Stimulated activated CD4-positive, alpha-beta T cell treated with anti-CD3 and anti-CD28 coated beads, Interleukin-1b, Interleukin-23, amount 100 ng/mL, for 4 hours (primary cell): ENCODE measurements at places on chromosomes 3 and 15.

DNA sequence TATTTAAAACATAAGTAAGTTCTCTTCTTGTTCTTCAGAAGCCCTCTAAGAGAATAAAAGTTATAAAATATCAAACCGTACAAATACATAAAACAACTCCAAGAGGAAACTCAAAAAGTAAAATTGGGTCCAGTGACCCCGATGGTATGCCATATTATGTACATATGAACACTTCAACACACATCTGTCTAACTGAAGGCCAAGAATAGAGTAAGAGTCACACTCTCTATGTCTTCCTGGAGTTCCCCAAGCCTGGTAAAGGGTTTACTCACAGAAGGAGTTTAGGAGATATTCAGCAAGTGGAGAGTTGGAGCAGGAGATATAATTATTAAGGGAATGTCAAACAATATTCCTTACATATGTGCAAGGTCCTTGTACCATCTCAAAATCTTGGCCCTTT is 101.3 kb upstream of the EIF1B start:
- DNase-seq = no peak

- peak; percentile 38 for DNase-seq
Observed at GRCh38 chr15:44729408-44730127, 6.8 kb upstream of the TRIM69 start.

GRCh38 chr15:81014446-81015093 is 13.8 kb downstream of the TLNRD1 start:
- DNase-seq = no peak

- DNase-seq = no peak
Observed at GRCh38 chr15:48451241-48451640, 120.0 kb downstream of the DUT start.

DNA sequence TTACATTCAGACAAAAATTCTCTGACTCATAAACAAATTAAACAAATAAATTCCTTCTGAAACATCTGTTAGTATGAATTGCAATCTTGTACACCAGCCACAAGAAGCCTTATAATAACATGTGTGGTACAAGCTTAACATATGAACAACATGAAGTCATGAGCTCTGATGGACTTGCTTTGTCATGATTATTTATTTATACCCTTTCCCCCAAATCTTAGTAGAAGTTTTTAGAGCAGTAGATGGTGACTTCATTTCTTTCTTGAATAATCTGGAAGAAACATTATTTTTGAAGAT is 633.4 kb downstream of the EPHA3 start:
- DNase-seq = no peak

GRCh38 chr3:71785532-71786216 is 726 bp upstream of the PROK2 start:
- no peak for DNase-seq

DNA sequence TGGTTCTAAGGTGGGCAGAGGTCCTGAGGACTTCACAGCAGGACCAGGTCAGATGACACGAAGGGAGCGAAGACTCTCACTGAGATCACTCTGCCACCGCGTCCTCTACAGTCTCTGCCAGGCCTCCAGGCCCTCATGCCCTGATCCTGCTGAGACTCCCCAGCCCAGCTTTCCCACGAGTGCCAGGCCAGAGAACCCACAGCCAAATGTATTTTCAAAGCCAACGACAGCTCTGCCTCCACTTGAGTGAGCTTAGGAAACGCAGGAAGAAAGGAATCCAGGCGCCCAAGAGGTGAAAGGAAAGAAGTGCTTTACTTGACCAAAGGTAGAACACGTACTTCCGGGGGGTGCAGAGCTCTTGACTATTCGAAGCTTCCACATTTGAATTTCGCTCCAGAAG is 275.0 kb downstream of the XXYLT1 start:
- DNase-seq = no peak

DNA sequence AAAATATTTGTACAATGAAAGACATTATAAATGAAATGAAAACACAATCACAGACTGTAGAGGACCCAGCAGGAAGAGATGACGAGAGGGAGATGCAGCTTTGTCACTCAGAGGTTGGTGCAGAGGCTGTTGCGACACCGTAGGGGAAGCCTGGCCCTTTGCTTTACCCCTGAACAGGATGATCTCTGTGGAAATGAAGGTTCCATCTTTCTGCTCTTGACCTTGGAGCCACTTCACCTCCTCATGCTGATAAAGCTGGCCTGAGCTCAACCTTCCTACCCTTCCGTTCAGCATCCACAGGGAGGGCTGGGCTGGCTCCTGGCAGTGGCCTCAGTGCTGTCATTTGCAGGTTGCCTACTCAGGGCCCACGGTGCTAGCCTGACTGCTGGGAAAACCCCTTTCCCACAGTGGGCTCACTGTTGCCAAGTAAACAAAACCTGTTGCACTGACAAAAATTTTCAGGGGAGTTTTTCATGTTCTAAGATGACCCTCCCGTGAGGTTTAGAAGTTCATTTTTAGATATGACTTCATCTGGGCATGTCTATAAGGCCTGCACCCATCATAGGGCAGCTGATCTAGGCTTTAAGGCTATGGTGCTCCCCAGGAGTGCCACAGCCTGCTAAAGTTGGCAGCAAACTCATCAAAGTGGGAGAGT is 3.0 kb upstream of the CD80 start:
- no peak for DNase-seq

- no peak for DNase-seq
Observed at GRCh38 chr3:80705290-80705689, 937.5 kb upstream of the ROBO1 start.

DNA sequence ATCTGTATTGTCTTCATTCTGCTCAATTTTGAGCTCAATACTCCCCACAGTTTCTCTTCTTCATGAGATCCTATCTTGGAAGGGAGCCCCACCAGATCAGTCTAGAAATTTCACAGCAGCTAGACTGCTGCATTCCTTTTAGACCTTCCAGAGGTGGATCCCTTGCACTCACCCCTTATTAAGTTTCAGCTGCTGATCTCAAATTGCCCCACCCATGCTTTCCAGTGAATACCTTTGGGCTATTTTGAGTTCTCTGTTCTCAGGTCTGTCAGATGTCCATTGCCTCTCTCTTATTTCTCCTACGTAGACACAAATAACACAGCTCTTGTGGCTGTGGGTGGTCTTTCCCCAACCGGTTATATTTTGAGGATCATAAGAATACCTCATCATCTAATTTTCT is 60.8 kb downstream of the GPR156 start:
- DNase-seq = no peak

DNA sequence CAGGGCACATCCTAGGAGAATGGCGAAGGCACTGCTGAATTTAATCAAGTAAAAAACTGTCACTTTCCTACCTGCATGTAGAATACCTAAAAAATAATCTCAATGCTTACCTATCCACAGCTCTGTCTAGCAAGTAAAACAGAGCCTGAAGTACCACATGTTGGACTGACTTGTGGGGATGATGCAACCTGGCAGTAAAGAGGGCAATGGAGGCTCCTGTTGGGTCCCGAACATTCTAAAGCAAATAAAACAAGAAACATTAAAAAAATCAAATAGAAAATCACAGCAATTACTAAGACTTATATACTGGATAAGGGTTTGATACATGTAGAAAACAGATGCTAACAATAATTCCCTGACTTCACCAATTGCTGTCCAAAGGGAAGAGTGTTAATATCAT is 56.1 kb downstream of the PTPN9 start:
- no peak for DNase-seq

- DNase-seq = no peak
Observed at GRCh38 chr3:188978421-188979171, 193.2 kb upstream of the TPRG1 start.

DNA sequence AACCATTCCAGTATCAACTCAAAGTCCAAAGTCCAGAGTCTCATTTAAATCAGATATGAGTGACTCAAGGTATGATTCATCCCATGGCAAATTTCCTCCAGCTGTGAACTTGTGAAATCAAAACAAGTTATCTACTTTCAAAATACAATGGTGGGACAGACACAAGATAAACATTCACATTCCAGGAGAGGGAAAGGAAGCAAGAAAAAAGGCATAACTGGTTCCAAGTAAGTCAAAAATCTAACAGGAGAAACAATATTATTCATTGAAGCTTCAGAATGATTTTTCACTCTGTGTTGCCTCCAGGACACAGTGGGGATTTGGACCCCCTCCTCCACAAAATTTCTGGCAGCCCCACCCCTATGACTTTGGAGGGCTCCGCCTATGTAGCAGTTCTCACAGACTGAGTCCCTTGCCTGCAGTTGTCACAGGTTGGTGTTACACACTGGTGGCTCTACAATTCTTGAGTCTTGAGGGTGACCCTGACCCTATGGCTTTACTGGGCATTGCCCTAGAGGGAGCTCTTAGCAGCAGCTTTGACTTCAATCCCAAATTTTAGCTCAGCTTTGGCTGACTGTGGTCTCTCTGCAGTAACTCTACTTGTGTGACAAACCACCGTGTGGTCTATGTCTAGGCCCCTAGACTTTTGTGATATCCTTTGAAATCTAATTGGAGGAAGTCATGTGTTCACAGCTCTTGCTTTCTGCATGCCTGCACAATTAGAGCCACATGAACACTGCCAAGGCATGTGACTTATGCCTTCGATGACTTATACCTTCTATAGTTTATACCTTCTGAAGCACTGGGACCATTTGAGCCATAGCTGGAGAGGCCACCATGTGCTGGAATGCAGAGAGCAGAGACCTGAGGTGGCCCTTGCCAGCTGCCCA is 644.2 kb downstream of the GRM7 start:
- DNase-seq = no peak

DNA sequence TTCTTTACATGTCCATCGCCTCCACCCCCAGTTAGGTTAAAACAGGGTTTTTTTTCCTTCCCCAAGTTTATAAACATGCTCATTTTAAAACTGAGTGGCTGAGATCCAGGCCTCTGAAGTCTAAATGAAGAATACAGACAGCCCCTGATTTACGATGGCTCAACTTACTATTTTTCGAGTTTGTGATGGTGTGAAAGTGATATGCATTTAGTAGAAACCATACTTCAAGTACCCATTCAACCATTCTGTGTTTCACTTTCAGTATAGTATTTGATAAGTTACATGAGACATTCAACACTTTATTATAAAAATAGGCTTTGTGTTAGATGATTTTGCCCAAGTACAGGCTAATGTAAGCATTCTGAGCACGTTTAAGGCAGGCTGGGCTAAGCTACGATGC is 30.5 kb upstream of the GNB5 start:
- DNase-seq = no peak

DNA sequence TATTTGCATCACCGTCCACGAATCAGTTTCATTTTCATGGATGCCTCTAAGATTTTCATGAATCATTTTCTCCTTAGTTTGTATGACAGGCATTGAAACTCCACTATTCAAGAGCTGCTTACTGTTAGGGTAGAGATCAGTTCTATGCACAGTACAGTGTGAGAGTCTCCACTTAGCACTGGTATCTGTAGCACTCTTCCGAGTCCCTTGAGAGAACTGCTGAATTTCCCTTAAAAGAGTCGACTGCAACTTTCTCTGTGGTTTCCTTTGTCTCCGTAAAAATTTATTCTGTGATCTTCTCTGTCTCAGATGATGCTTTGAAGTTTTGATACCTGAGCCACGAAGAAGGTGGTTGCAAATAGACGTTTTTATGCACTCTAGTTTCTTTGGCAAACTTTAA is 14.8 kb downstream of the GTPBP8 start:
- DNase-seq = no peak

DNA sequence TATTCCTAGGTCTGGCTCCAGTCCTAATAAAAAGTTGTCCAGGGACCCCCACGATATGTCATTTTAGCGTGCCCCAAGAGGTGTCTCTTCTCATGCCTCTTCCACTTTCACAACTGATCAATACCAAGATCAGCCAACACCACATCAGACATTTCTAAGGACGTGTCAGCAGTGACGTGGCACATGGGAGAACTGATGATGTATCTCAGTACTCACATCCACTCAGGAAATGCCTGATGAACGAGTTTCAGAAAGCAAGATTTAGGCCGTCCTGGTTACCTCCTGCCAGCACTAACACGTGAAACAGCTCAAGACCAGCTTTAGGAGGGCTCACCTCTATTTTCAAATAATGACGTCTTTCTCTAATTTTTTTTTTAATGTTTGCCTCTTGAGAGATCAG is 19.6 kb downstream of the VGLL4 start:
- peak; percentile 39 for DNase-seq
